Body of pancreas (tissue), 4 donors: ENCODE measurements at places on chromosomes 4 and X.
A peak's percentile ranks its signal among the peaks of the same experiment; 100 is the strongest.

GRCh38 chrX:68072041-68072440 lies 361.3 kb downstream of the OPHN1 start:
- no peak for DNase-seq

- DNase-seq: no peak
These were observed 106.5 kb downstream of the TNIP2 start for GRCh38 chr4:2649604-2650114.

DNA sequence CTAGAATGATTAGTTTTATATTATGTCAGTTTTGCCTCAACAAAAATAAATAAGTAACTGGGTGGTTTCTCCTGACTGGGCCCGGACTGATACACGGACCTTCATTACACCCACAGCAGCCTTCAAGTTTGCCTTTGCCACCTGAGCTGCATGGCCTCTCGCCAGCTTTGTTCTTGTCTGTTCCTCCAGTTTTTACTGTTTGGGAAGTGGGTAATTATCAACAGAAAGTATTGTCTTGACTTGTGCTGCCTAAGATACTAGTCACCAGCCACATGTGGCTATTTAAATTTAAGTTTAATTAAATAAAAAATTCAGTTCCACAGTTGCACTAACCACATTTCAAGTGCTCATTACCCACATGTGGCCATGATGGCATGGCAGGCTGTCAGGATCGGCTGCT lies 74.7 kb upstream of the INTU start:
- no peak for DNase-seq

DNA sequence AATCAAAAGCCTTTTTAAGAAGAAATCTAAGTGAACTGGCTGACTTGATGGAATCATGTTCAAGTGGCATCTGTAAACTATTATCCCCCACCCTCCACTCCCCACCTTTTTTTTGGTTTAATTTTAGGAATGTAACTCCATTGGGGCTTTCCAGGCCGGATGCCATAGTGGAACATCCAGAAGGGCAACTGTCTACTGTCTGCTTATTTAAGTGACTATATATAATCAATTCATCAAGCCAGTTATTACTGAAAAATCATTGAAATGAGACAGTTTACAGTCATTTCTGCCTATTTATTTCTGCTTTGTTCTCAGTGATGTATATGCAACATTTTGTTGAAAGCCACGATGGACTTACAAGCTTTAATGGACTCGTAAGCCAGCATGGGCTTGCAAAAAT lies 162.3 kb downstream of the STIM2 start:
- DNase-seq: no peak

GRCh38 chrX:15158350-15158735 lies 111.5 kb downstream of the ASB9 start:
- no peak for DNase-seq

GRCh38 chrX:57918750-57919436 lies 8.6 kb upstream of the ZXDA start:
- peak; percentile 54 for DNase-seq

- DNase-seq: no peak
These were observed 204.2 kb upstream of the CASK start for GRCh38 chrX:42127563-42127962.

- DNase-seq: no peak
These were observed 1289.6 kb upstream of the TENM3 start for GRCh38 chr4:180953572-180953971.
